Dermis microvascular lymphatic vessel endothelial cell (primary cell): ENCODE measurements at places on chromosomes 16 and 17. TPM values are rescaled to one million over a fixed set of nuclear protein-coding genes. Genes with fewer than 3 reads are reported as not detected.

DNA sequence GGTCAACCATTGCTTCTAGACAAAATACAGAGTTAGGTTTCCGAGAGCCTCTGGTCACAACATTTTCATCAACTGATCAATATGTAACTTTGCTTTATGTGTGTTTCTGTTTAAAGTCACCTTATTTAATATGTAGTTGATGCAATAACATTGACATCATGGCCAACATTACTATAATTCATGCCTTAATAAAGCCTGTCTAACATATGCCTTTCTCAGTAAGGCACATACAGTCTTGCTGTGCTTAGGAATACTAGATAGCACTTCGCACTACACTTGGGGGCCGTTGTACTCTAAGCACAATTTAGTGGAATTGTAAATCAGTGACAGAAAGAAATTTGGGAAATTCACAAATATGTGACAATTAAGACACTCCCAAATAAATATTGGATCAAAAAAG, 9.6 kb upstream of the SCNN1G start:
- no peak for DNase-seq

DNA sequence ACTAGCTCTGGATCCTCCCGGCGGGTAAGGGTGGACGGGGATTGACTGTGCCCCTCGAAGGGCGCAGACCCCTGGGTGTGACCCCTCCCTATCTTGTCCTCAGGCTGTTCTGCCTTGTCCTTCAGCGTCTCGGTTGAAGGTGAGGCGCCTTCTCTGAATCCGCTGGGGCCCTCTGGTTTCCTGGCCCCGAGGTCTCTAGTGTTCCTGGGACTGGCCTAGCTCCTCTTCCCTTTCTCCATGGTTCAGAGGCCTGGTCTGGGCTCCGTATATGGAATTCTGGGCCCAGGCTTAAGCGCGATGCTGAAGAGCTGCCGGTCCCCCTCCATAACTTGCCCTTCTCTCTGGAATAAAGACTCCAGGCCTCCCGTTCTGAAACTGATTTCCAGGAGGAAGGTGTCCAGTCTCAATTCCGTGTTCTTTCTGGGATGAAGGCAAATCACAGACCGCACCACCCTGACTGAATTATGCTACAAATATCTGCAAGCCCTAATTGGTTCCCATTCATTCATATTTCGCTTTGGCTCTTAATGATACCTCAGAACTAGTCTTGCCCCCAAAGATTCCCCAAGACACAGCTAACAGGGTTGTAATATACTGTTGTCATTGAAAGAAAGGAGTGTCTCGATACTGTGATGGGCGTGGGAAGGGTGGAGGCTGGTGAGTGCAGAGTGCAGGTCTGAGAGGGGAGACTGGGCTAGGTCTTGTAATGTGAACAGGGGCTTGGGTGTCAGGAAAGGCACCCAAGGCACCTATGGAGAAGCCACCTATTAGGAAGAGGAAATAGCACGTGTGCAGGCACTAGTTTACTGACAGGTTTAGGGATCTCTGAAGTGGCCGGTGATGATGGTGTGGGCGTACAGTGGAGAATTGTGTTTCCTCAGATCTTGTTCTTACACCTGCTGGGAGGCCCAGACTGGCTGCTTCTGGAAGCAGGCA, 851 bp downstream of the EDC4 start:
- DNase-seq, result no peak

- no peak for DNase-seq
Observed at GRCh38 chr16:28834873-28835863, 11.0 kb downstream of the TUFM start.

DNA sequence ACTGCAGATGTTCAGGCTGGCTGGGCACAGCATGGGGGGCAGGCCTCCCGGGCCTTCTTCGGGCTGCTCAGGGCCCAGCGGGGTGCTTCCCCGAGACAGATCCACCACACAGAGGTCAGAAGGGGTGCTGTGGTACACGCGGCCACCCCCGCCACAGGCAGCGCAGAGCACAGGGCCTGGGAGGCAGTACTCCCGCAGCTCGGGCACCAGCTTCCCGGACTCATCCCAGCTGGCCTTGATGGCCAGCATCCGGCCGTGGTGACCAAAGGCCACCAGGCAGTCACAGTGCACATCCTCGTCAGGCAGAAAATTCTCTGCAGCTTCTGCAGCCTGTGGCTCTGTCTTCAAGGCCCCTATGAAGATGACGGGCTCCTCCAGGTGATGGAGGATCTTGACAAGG, 1.9 kb downstream of the FAAP100 start:
- no peak for DNase-seq

DNA sequence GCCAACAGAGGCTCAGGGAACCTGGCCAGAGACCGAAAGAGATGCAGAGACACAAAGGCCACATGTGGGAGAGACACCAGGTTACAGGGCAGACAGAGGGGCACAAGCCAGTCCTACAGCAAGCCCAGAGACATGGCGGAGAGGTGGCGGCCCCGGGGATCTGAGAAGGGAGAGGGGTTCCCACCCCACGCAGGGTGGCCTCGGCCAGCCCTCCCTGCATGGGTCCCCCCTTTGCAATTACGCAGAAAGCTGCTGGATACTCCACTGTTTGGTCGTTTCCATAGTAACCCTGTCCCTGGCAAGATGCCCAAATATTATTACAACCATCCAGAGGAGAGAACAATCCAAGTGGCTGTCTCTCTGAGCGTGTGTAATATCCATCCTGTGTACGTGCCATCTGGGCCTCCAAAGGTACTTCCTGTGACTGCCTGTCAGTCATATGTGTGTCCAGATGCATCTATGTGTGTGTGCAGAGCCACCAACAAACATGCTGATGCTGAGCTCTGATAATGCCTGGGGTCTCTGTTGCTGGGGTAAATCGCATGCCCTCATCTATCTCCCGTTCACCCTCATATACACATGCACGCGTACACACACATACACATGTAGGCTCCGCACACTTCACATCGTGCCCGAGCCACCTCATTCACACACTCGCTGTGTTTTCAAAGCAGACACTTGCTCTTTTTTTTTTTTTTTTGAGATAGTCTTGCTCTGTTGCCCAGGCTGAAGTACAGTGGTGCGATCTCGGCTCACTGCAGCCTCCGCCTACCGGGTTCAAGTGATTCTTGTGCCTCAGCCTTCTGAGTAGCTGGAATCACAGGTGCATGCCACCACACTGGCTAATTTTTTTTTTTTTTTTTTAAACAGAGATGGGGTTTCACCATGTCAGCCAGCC, 5.5 kb downstream of the PCGF2 start:
- DNase-seq, result peak; percentile 96

DNA sequence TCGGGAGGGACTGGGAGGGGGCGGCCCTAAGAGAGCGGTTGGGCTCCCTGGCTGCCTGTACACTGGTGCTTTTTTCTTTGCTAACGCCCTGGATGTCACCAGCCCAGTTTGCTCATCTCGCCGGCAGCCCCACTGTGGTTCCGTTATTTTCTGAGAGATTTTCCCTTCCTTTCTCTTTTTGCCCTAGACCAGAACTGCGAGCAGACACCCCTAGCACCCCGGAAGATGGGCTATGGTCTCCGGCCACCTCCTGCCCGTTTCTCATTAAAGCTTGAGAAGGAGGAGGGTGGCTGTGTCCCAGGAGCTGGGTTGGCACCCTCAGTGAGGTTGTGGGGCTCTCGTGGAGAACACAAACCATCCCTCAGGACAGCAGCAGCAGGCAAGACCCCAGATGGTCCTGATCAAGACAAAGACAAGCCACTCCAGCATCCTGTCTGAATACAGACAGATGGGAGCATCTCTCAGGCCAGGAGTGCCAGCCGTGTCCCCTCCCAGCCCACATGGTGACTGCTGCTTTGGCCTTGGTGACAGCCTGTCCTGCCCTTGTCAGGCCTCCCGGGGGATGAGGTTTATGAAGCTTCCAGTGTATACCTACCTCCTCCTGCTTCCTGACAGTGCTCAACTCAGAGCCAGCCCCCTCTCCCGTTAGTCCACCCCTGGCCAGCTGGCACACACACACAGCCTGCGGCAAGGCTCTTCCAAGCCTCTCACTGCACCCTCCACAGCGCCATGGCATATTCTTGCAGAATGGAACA, 77.2 kb downstream of the KCNJ12 start:
- no peak for DNase-seq

- no peak for DNase-seq
Observed at GRCh38 chr17:27873746-27874145, 19.4 kb downstream of the LYRM9 start.

DNA sequence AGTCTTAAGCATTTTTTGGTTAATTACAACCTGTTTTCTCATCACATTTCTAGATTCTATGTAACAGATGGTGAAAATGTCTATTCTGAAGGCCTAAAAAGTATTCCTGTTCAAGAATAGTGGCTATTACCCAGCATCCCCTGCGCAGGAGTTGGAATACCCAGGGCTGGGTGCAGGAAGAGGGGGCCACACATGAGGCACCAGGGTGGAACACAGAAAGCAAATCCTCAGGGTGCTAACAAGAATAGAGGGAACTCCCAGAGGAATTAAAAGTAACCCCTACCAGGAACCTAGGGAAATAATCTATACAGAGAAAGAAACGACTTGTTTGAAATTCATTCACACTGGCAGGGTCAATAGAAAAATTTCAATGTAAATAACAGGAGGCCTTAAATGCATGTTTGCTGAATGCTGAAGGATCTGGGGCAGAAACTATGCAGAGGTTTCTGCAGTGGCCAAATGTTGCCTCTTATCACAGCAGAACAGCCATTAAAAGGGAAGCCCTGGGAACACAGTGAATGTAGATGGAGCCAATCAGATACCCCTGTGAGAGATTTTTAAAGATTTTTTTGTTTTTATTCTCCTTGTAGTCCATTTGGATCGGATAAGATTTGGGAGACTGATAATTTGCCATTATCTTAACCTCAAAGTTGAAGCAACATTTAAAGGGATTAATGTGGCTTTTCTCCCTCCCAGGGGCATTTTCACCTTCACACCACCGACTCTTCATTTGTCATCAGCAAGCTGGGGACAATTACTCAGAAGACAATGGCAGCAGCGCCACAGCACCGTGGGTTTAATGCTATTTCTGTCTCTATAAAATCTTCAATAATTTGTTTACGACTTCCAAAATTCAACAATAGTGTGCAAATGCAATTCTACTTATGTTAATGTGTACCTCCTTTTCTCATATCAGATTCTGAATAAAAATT, 196.0 kb upstream of the PSMD7 start:
- no peak for DNase-seq

GRCh38 chr17:5509482-5509881, 23.1 kb downstream of the MIS12 start:
- DNase-seq, result no peak

DNA sequence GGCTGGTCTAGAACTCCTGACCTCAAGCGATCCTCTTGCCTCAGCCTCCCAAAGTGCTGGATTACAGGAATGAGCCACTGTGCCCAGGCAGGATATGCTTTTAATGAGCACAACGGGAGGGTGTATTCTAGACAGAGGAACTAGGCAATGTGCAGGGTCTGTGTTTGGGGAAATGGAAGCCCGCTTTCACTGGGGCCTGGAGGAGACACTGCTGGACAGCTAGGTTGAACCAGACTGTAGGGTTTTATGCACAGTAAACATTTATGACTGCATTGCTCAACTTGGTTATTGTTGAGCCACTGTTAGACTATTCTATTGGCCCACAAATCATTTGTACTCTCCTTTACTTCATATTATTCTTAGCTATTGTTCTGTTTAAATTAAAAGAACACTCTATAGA, 10.2 kb upstream of the SIAH1 start:
- DNase-seq, result no peak

MYH13 gene
- not detected in 2 replicates for total RNA-seq

CES5A gene
- not detected in 2 replicates for total RNA-seq

ST6GALNAC1 gene
- not detected in 2 replicates for total RNA-seq

TCAP gene
- 0.26 and 0.51 TPM in 2 replicates for total RNA-seq
